ENCODE measurements at places on chromosomes 1 and 21. TPM values are rescaled to one million over a fixed set of nuclear protein-coding genes. Genes with fewer than 3 reads are reported as not detected.

DNA sequence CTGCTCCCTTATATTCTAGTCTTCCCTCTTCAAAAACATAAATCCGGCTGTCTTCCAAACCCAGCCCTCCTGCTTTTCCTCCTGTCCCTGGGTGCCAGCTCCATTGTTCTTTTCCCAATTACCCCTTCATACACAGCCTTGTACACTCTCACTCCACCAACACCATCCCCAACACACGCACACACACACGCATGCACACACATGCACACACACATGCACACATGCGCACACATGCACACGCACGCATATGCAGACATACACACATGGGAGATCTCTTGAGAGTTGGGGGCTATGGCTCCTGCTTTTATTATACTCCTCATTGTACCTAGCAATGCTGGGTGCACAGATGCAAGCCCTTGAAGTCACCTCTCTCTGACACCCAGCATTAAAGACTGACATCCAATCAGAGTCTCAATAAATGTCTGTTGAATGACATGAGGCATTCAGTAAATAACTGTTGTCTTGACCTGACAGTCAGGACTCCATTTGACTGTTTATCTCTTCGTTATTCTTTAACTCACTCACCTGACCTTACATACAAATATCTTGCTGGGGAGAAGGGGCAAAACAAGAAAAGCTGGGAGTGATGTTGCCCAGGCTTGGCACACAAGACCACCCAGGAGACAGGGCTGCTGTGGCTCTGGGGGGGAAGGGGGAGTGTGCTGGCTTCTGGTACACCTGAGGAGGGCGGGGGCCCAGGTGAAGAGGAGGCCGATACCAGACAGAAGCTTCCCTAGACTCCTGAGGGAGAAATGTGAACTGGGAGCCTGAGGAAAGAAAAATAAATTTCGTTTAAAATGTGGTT lies 16.0 kb downstream of the ABCA4 start:
- peaks cover 28% of the 10 kb centered on the region for H3K27me3 ChIP-seq
- H3K4me1 ChIP-seq = peaks cover 35% of the 10 kb centered on the region
- H3K4me3 ChIP-seq = no peak overlapping the region
- no peaks in the 10 kb centered on the region for H3K36me3 ChIP-seq
- no peak for DNase-seq

Gene SPRR2D
- total RNA-seq = not detected

DNA sequence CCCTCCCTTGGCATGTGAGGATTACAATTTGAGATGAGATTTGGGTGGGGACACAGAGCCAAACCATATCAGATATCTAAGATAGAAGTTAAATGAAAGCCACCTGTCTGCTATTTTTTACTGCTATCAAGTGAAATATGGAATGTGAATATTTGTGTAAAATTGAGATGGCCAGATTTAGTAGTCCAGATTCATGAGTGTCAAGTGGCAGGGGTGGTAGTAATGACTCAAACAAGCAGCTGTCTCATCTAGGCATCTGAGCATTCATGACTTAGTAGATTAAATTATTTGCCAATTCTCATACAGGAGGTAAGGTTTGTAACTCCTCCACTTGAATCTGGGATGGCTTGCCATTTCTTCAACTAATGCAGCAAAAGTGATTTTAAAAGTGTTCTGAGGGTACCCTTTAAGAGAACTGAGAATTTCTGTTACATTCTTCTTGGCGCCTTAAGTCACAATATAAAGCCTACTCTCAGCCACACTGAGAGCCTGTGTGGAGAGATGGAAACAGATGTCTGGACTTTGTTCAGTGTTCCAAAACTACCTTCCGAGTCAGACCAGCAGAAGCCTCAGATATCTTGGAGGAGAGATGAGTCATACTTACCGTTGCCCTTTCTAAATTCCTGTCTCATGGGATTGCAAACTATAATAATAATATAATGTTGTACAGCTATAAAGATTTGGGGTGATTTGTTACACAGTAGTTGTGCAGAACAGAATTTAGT lies 1065.6 kb upstream of the TMPRSS15 start:
- H3K4me3 ChIP-seq = no peak overlapping the region
- no peaks in the 10 kb centered on the region for H3K27me3 ChIP-seq
- no peak overlapping the region for H3K27ac ChIP-seq

GRCh38 chr1:117312453-117313138 lies 54.7 kb upstream of the MAN1A2 start:
- H3K4me1 ChIP-seq = no peaks in the 10 kb centered on the region
- no peaks in the 10 kb centered on the region for H3K36me3 ChIP-seq
- H3K4me3 ChIP-seq = no peak overlapping the region
- DNase-seq = no peak

DNA sequence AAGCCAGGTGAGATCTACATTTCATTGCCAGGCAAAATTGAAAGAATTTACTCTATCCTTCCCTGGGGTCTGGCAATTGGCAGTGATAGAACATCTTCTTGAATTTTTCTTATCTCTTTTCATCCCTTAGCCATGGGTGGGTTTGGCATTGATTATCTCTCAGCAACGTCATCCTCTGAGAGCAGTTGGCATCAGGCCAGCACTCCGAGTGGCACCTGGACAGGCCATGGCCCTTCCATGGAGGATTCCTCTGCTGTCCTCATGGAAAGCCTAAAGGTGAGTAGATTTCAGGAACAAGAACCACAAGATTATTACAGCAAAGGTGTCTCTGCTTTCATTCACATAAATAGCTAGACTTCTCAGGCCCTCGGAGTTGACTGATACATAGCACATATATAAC lies 39.3 kb downstream of the NCF2 start:
- peaks cover 20% of the 10 kb centered on the region for H3K4me1 ChIP-seq
- H3K27me3 ChIP-seq = no peaks in the 10 kb centered on the region
- no peak overlapping the region for H3K4me3 ChIP-seq
- H3K36me3 ChIP-seq = peaks cover 62% of the 10 kb centered on the region
- DNase-seq = no peak

Measured in WTC11 (cell line).